ENCODE measurements at places on chromosomes 2 and 18.

DNA sequence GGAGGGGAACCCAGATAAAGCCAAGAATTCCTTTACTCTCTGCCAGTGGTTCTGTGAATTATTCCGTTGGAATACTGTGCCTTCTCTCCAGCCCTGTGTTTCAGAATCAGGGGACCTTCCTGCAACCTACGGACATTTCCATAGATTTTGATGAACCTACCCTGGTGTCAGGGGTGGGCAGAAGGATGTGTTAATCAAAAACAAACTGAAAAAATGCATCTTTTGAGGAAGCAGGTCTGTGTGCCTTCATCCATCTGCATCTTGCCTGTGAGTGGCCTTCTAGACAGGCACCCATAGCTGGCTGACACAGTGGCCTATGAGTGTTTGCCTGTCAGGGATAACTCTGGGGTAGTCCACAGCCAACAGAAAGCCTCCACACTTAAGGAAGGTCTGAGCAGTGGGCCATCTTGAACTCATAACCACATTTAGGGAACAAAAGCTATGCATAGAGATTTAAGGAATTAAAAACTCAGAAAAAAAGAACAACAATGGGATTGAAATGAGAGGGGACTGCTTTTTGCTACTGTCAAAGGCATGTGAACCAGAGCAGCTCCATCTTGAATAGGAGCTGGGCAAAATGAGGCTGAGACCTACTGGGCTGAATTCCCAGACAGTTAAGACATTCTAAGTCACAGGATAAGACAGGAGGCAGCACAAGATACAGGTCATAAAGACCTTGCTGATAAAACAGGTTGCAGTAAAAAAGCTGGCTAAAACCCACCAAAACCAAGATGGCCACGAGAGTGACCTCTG lies 45.9 kb upstream of the ITGA6 start:
- no peak for DNase-seq

GRCh38 chr2:216671791-216672343 lies 23.5 kb downstream of the IGFBP5 start:
- DNase-seq, result no peak

GRCh38 chr18:3447068-3447894 lies 2.7 kb upstream of the TGIF1 start:
- no peak for DNase-seq

DNA sequence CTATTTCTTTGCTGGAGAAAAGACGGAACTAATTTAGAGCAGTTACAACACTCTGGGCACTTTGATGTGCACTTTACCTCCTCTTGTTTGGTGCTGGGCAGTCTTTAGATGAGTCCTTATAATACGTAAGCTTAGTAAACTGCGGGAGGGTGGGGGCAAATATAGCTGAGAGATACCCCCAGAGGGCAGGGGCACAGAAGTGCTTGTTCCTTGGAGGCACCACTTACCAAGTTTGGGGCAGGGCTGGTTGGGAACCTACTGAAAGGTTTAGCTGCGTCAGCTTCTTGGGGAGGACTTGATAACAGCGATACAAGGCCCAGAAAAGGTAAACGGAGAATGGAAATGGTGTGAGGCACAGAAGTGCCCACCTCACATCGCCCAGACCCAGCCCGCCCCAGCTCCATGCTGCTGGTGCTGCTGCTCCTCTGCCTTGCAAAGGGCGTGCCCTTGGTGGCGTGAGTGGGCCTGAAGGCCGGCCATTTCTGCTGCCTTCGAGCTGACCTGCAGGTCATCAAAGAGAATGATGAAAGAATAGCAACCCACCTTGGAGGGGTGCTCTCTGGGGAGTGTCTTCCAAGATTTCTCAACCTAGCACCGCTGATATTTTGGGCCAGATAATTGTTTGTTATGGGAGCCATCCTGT lies 128.2 kb upstream of the EML6 start:
- DNase-seq, result no peak

- no peak for DNase-seq
Observed at GRCh38 chr2:774436-774835, 97.2 kb upstream of the TMEM18 start.

GRCh38 chr2:46844443-46844842 lies 71.2 kb downstream of the MCFD2 start:
- no peak for DNase-seq

DNA sequence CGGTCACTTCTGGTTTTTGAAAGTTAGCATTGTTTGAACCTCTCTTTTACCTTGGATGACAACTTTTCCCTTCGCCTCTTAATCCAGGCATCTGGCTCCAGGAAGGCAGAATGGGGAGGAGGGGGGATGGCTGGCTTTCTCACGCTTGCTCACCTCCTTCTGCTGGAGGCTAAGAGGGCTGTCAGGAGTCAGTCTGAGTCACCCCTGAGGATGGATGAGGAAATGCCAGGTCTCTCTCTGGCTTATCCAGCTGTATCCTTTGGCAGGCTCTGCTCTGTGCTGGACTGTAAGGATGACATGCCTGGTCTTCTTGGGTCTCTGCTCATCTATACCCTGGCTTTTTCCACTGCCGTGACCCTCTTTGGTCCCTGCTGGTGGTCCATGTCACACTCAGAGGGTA lies 142.9 kb upstream of the GYPC start:
- DNase-seq, result no peak

GRCh38 chr2:84323890-84324289 lies 135.2 kb downstream of the SUCLG1 start:
- no peak for DNase-seq

- no peak for DNase-seq
Observed at GRCh38 chr2:219368690-219369191, 19.0 kb downstream of the DNPEP start.

DNA sequence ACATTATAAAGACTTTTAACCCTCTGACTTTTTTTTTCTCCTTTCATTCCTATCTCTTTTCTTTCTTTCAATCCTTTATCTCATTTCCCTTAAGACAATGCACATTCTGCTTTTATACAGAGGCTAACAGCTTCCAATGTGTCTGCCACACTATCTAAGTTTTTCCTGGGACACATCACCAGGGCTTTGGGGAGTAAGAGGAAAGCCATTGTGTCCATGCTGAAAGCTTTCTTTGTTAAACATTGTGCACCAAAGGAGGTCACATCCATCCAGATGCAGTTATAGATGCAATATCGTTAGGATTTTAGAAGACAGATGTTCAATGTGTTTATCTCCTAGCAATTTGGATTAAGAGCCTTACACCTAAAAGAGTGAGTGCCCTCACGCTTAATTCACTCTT lies 534.1 kb downstream of the CNTNAP5 start:
- DNase-seq, result no peak

GRCh38 chr2:9439536-9439935 lies 16.1 kb downstream of the CPSF3 start:
- no peak for DNase-seq

- no peak for DNase-seq
Observed at GRCh38 chr2:24632172-24632571, 141.1 kb downstream of the NCOA1 start.

DNA sequence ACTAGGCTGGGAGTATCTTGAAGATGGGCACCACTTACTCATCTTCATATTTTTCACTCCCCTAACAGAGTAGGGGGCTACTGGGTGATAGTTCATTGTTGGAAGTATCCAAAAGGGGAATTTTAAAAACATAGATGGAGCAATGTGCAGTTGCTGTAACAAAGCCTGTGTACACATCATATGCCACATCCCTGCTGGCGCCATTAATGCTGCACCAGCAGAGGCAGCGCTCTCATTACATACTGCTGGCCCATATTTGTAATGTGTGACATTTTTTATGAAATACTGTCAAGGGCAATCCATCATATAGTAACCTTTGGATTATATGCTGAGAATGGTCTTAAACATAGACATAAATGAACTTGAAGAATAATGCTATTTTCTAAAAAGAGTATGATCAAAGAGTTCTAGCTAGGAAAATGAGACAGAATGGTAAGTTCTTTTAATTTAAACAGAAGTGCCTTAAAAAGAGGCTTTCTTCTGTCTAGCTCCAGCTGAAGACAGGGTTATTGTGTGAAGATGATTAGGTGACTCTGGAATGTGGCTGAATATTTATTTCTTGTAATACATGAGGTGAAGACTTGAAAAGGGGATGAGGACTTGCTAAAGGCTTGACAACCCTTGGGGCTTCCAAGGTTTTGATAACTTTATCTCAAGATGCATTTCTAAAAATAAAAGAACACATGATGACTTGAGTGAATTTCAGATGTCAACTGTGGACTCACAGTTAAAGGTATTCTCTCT lies 2.4 kb upstream of the TMEM178A start:
- no peak for DNase-seq

DNA sequence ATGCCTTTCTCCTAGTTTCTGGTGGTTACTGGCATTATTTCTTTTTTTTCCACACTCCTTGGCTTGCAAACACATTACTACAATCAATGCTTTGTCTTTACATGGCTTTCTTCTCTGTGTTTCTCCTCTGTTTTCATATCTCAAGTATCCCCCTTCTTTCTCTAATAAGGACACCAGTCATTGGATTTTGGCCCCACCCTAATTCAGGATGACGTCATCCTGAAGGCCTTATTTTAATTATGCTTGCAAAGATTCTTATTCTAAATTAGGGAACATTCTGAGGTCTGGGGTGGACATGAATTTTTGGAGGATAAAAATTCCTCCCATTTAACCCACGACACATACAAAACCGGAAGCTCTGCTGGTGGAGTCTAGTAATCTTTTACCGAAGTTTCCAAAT lies 1556.6 kb downstream of the DPP10 start:
- DNase-seq, result no peak

DNA sequence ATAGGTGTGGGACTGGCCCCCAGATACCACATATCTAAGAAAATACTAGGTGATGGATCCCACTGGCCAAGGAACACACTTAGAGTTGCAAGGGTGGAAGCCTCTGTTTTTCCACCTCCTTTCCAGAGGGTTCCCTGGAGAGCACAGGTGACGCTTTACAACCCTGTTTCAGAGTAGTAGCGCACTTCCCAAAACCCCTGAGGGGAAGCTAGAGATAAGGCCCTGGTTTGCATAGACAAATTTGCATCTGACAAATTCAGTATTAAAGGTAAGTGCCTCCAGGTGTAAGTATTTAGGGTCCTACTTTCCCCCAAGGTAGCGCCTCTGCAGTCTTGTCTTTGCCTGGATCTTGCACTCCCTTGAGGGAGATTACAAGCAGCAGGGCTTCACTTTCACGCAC lies 474 bp upstream of the CERKL start:
- no peak for DNase-seq

DNA sequence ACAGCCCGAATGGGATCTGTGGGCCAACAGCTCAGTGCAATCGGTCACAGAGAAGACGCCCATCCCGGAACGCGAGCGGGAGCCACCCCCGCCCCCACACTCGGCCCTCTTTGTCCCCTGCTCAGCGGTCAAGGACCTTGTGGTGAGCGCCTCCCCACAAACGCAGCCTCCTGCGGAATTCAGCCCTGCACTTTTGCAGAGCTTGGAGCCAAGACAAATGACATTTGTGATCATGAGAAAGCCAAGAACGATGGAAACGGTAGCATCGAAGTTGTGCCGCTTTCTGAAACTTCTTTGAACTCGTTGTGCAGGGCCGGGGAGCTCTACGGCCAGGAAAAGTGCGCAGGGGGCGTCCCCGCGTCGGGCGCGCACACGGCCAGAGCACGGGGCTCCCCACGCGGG lies 6.7 kb upstream of the SALL3 start:
- no peak for DNase-seq

DNA sequence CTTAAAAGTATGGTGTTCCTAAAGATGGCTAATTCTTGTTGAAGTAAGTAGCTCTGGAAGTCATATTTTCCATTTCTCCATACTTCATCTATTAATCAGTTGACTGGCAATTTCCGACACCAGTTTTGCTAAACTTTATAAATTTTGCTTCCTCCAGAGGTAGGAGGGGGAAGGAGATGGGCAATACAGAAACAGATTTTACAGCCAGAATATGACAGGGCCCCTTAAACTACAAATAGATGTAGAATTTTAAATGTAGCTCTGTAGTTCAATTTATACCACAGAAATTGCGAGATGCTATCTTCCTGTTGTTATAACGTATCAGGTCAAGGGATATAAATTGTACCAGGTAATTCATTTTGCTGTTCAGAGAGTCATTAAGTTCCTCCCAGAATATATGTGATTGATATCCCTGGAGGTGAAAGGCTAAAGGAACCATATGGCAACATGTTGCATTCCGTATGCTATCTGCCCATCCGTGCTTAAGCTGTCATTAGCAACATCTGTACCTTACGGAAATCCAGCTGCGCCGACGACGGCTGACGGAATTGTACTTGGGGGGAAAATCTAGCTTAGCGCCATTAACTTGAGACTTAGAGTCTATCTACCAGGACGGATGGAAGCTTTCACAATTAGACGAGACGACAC lies 8.4 kb upstream of the NR4A2 start:
- DNase-seq, result peak; percentile 64

GRCh38 chr2:67792681-67793091 lies 270.1 kb downstream of the C1D start:
- DNase-seq, result no peak

GRCh38 chr2:158392687-158393086 lies 63.9 kb downstream of the CCDC148 start:
- DNase-seq, result no peak

DNA sequence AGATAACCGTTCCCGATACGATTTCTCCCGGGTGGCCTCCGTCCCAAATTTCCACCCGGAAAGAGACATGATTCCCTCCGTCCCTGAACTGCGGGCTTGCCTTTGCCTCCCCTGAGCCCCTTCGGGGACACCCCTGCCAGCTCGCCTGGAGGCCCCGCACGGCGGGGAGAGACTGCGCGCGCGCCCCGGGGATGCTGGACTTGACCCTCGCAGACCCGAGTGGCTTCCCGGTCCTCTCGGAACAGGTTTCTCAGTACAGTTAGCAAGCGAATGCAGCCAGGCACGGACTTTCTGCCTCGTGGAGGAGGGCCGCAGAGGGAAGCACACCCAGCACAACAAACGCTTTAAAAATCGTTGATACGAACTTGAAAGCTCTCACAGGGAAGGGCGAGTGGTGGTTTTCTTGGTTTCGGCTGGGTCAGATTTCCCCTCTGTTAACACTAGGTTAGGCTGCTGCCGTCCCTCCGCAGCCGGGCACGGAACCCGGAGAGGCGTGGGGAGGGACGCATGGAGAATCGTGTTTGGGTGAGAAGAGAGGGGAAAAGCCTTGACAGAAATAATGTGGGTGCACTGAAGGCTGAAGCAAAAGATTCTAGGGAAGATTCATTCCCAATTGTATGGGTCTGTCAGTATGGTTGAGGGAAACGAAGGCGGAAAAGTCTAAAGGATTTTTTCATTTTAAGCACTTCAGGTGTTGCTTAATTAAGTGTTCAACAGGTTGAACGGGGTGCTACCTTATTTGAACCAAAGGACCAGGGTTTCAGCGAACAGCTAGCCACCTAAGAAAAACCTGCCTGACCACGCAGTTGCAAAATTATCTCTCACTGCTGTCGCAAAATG lies 916 bp downstream of the TNFRSF11A start:
- no peak for DNase-seq

GRCh38 chr18:79868168-79868784 lies 70.5 kb downstream of the KCNG2 start:
- DNase-seq, result no peak

DNA sequence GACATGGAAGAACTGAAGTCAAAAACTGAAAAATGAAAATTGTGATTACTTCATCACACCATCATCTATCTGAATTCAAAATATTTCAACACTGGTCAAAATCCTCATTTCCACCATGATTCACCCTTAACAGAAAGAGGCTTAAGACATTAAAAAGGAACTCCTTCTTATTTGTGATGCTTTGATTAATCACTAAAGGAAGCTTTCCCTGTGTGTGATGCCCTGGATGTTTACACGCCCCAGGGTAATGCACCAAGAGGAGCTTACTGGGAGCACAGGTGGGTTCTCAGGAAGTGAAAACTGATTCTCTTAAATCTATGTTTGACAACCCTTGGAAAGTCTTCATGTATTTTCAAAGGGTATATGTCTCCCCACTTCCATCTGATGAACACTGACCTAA lies 11.5 kb downstream of the GRB14 start:
- no peak for DNase-seq
